ENCODE measurements at places on chromosomes 16 and 17.

- no peak for DNase-seq
These were observed 7.5 kb downstream of the C1QTNF8 start for GRCh38 chr16:1088295-1089170.

- no peak for DNase-seq
These were observed 117.4 kb downstream of the SOX9 start for GRCh38 chr17:72238157-72238673.

- DNase-seq: no peak
These were observed 524.3 kb downstream of the MAF start for GRCh38 chr16:79076047-79076767.

GRCh38 chr17:79861413-79862216 lies 22.4 kb upstream of the CBX4 start:
- DNase-seq: no peak

DNA sequence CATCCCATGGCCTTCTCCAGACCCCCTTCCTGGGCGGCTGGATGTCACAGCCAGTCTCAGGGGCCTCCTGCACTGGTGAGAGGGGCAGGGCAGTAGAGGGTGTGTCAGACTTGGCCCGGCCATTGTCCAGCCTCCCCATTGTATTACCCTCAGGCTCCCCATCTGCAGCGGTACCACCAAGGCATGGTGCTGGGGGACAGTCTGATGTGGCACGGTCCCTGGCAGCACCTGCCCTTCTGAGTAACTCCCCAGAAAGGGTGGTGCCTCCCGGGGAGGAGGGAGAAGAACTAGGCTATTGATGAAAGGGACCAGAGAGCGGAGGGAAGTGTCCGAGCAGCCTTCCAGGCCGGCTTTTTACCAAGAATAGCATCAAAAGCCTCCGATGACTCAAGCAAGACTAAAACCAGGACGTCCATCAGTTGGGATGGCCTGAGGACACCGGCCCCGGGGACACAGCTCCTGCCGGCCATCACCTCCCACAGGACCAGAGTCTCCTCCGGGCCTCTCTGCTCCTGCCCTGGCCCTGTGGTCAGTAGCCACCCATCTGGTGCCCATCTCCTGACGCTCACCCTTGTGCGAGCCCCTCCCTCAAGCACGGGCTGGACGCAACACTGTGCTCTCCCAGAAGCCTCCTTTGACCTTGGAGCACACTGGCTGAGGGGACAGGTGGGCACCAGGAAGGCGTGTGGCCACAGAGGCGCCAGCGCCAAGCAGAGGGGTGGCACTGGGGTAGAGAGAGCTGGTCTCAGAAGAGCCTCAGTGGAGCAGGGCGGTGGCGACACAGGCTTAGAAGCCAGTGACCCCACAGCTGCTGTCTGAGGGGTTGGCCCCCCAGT lies 5.8 kb upstream of the CPNE7 start:
- no peak for DNase-seq

DNA sequence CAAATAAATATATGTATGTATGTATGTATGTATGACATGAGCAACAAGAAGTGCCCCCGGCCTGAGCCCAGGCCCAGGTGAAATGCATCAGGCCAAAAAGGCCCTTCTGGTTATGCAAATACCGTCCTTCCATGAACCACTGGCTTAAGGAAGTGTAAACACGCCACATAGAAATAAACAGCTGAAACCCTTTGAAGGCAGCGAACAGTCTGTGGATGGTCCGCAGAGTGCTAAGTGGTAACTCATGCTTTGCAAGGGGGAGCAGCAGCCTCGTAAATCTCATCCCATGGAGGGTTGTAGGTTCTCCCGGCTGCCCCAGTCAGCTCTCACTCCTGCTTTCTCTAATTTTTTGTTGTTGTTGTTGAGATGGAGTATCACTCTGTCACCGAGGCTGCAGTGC lies 36.7 kb downstream of the COTL1 start:
- DNase-seq: no peak

DNA sequence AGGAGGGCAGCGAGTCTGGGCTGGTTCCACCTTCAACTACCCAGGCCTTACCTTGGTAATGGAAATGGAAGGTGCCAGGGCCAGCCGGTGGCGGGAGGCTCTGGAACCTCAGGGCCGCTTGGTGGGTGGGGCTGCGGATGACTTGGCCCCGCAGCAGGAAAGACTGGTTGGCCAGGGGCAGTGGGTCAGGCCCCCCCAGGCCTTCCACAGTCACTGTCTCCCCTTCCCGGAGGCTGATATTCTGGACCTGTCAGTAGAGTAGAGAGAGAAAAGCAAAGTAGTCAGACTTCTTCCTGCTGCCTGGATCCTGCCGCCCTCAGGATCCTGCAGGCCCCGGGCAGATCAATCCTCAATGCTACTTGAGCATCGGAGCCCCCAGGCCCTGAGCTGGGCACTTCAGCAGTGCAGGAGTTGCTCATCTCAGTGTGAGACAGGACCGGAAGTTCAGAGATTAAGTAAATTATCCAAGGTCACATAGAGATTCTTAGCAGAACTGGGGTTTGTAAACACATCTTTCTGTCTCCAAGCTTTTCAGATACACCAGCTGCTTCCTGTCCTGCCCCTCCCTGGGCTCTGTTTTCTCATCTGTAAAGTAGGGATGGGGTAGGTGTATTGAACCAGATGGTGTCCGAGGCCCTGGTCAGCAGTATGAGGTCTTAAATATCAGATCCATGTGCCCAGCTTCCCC lies 18.5 kb upstream of the PHF12 start:
- DNase-seq: no peak

DNA sequence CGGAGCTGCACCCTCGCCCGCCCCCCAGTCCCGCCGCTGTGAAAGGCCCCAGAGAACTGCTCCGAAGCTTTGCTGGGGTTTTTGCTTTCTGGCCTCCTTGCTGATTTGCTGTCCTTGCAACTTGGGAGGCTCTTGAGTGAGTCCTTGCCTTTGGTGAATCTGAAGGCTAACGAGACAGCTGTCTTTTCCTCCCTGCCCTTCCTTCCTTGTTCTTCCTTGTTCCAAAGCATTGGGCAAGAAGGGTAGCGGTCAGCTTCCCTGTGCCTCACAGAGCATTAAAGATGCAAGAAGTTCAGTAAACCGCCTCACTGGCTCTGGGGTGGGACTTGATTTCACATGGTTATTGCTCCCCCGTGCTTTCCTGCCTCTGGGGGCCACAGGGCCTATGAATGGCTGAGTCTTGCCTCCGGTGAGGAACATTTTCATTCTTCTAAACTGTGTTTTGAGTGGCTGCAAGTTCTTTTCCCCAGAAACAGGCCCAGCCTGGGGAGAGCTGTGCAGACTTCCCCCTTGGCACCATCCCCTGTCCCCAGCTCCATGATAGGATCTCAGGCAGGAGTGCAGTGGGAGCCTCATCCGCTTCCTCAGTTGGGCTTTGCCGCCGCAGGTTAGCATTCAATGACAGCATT lies 1.4 kb downstream of the YPEL2 start:
- DNase-seq: peak; percentile 45

DNA sequence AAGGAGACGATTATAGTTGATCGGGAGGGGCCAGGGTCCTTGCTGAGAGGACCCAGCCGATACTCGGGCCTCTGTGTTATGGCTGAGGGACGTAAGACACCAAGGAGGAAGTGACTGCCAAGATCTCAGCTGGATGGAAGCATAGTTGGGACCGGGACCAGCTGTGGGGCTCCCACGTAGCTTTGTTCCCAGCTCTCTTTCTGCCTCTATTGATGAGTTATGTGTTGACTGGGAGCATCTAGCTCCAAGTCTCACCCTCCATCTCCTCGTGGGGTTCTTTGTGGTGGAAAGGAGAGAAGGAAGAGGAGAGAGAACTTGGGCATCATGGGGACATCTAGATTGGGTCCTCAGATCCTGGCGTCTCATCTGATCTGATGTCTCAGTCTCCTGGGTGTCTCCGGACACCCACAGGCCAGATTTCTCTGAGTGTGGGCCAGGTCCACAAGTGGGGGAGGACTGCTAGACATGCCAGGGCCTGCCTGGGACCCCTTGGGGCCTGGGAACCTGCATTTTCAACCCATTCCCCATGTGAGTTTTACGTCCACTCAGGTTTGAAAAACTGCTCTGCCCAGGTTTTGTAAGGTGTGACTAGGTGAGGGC lies 1.0 kb downstream of the MGRN1 start:
- DNase-seq: no peak

- DNase-seq: no peak
These were observed 19.5 kb downstream of the AP1G1 start for GRCh38 chr16:71789136-71789535.

- no peak for DNase-seq
These were observed 2.1 kb downstream of the MGAT5B start for GRCh38 chr17:76870377-76870714.

GRCh38 chr16:66030036-66030435 lies 336.5 kb upstream of the CDH5 start:
- DNase-seq: no peak

GRCh38 chr17:19644493-19645210 lies 3.9 kb upstream of the ALDH3A2 start:
- DNase-seq: no peak

- DNase-seq: no peak
These were observed 12.0 kb upstream of the SLC12A3 start for GRCh38 chr16:56852968-56853367.

DNA sequence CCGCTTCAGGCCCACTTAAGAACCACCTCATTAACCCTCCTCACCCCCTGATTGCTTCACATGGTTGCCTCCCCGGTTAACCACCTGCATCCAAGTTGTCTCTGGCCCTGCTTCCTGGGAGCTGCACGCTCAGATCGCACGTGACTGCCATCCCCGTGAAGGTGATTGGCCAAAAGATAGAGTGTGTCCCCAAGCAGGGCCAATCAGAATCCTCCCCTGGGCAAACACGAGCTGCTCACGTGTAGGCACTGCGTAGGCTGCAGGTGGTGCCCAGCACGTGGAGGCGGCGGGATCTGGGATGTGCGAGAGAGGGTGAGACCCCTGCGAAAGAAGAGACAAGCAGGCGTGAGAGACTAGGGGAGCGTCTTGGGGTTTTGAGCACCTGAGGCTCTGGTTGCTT lies 111.8 kb upstream of the CRHR1 start:
- no peak for DNase-seq

DNA sequence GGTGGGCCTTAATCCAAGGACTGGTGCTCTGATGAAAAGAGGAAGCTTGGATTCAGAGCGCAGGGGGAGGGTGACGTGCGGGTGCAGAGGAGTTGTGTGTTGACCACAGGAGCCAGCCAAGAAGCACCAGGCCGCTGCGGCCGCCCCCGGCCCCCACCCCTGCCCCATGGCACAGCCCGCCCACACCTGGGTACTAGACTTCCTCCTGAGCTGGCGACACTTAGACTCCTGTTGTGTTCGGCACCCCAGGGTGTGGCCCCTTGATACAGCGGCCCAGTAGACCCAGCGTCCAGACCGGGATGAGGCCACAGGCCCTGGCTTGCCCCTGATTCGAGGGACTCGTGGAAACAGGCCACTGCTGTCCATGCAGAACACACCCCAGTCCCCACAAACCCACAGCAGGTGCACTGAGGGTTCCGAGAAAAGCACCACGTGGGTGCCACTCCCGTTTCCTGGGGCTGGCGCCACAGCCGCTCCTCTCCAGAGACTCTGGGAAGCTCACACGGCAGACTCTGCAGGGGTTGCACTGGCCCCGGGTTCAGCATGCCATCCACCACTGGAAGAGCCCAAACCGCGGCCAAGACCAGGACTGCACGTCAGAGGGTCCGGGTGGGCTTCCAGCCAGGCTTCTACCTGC lies 5.7 kb upstream of the SNAI3 start:
- DNase-seq: peak; percentile 76

GRCh38 chr16:51419768-51420167 lies 268.7 kb upstream of the SALL1 start:
- no peak for DNase-seq

DNA sequence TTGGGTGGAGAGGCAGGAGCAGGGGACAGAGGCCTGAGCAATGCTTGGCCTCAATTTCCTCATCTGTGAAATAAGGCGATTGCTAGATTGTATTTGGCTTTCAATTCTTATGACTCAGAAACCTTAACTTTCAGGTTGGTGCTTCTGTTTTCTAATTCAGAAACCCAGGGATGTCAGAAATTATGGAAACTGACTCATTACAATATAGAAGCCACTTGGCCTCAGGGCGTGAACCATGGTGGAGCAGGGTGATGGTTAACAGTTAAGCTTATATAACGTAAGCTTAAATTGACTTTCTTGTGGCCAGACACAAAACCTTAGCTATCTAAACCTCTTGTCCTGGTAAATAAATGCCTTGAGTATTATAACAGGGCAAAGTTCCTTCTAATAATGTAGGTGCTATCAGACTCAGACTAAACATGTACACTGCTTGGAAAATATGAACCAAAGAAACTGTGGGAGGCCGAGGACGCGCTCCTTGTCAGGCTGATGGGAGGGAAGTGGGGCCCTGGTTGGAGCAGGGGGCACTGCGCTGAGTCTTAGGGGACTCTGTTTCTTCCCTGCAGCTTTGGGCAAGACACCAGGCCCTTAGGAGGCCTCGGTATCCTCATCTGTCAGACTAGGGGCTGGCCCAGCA lies 17.1 kb upstream of the SREBF1 start:
- no peak for DNase-seq

GRCh38 chr17:37123941-37124820 lies 175.4 kb downstream of the AATF start:
- no peak for DNase-seq

- peak; percentile 74 for DNase-seq
These were observed 16.1 kb upstream of the TNFRSF13B start for GRCh38 chr17:16987830-16988601.

DNA sequence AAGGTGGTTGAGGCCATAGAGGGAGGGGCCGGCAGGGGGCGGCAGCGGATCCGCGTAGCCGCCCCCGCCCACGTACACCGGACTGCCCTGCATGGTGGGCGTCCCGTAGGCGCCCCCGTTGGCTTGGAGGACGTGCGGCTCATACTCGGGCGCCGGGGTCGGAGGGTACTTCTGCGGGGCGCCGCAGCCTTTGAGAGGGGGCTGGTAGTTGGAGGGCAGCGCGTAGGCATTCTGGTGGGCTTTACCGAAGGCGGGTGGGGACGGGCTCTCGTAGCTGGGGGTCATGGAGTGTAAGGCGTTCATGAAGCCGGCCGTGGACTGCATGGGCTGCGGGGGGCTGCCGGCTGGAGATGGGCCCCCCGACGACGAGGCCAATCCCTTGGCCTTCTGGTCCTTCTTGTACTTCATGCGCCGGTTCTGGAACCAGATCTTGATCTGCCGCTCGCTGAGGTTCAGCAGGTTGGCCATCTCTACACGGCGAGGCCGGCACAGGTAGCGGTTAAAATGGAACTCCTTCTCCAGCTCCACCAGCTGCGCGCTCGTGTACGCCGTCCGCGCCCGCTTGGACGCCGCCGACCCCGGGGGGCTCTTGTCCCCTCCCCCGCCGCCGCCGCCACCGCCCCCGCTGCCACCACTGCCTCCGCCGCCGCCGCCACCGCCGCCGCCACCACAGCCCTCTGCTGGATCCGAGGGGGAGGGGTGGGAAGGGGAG lies 5.7 kb upstream of the HOXB2 start:
- no peak for DNase-seq

Data from activated naive CD4-positive, alpha-beta T cell treated with anti-CD3 and anti-CD28 coated beads, Interleukin-2, amount 10 ng/mL, durations not matched to agents 7 days and 5 days (primary cell).